ENCODE measurements at places on chromosomes 3 and 15.

GRCh38 chr3:10783360-10784351 is 32.4 kb upstream of the SLC6A11 start:
- no peaks in the 10 kb centered on the region for H3K36me3 ChIP-seq
- H3K4me3 ChIP-seq, result no peak overlapping the region
- H3K27ac ChIP-seq, result no peak overlapping the region
- H3K27me3 ChIP-seq, result no peaks in the 10 kb centered on the region
- H3K4me1 ChIP-seq, result no peaks in the 10 kb centered on the region
- no peak for DNase-seq

DNA sequence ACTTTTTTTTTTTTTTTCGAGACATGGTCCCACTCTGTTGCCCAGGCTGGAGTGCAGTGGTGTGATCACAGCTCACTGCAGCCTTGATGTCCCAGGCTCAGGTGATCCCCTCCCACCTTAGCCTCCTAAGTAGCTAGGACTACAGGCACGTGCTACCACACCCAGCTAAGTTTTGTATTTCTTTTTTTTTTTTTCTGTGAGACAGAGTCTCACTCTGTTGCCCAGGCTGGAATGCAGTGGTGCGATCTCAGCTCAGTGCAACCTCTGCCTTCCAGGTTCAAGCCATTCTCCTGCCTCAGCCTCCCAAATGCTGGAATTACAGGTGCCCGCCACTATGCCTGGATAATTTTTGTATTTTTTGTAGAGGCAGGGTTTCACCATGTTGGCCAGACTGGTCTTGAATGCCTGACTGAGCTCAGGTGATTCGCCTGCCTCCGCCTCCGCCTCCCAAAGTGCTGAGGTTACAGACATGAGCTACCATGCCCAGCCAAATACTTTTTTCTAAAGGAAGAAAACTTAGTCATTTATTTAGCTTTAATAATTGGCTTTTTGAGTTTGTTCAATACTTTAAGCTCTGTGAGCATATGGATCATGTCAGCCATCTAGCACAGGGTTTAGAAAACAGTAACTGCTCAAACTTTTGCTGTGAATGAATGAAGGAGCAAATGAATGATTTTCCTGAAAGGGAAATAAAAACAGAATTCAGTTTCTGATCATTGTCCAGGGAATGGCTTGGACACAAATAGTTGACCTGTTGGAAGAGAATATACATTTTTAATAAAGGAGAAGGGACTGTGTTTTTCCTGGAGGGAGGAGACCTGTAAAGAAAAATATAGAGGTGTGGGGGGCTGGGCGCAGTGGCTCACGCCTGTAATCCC is 26.0 kb downstream of the UBE2E1 start:
- H3K4me3 ChIP-seq, result no peak overlapping the region
- H3K27me3 ChIP-seq, result no peaks in the 10 kb centered on the region
- no peak overlapping the region for H3K27ac ChIP-seq
- H3K36me3 ChIP-seq, result no peaks in the 10 kb centered on the region
- peaks cover 18% of the 10 kb centered on the region for H3K4me1 ChIP-seq

- H3K36me3 ChIP-seq, result no peaks in the 10 kb centered on the region
- peaks cover 14% of the 10 kb centered on the region for H3K4me1 ChIP-seq
- H3K27me3 ChIP-seq, result peaks cover 18% of the 10 kb centered on the region
These were observed 1.7 kb downstream of the CLDN11 start for GRCh38 chr3:170420307-170420821.

- H3K27me3 ChIP-seq, result no peaks in the 10 kb centered on the region
- no peak overlapping the region for H3K4me3 ChIP-seq
- H3K4me1 ChIP-seq, result no peaks in the 10 kb centered on the region
These were observed 7.8 kb downstream of the SLC24A1 start for GRCh38 chr15:65629548-65629947.

- DNase-seq, result no peak
- H3K4me1 ChIP-seq, result no peaks in the 10 kb centered on the region
- no peaks in the 10 kb centered on the region for H3K36me3 ChIP-seq
- H3K4me3 ChIP-seq, result no peak overlapping the region
- H3K27ac ChIP-seq, result no peak overlapping the region
These were observed 50.3 kb upstream of the SELENOK start for GRCh38 chr3:53941950-53942349.

GRCh38 chr3:187709155-187709554 is 6.8 kb upstream of the RTP2 start:
- no peak for DNase-seq
- no peak overlapping the region for H3K27ac ChIP-seq
- H3K4me1 ChIP-seq, result no peaks in the 10 kb centered on the region
- H3K27me3 ChIP-seq, result no peaks in the 10 kb centered on the region
- no peak overlapping the region for H3K4me3 ChIP-seq
- H3K36me3 ChIP-seq, result no peaks in the 10 kb centered on the region

DNA sequence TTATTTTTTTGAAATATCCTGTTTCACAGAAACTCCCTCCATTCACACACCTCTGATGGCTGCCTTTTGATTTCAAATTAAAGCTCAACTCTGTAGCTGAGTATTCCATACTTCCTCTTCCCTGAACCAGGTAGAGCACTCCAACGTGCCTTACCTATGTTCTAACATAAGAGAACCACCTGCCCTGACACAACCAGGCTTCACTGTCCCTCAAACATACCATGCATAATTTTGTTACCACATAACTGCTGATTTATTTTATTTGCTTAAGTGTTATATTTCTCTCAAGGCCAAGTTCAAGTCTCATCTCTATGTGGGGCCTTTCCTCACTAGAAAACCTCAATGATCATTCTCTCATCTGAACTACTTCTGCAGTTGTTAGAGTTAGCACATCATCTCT is 209.7 kb downstream of the P3H2 start:
- H3K4me1 ChIP-seq, result no peaks in the 10 kb centered on the region
- no peaks in the 10 kb centered on the region for H3K36me3 ChIP-seq
- H3K4me3 ChIP-seq, result no peak overlapping the region
- no peak overlapping the region for H3K27ac ChIP-seq
- no peaks in the 10 kb centered on the region for H3K27me3 ChIP-seq

DNA sequence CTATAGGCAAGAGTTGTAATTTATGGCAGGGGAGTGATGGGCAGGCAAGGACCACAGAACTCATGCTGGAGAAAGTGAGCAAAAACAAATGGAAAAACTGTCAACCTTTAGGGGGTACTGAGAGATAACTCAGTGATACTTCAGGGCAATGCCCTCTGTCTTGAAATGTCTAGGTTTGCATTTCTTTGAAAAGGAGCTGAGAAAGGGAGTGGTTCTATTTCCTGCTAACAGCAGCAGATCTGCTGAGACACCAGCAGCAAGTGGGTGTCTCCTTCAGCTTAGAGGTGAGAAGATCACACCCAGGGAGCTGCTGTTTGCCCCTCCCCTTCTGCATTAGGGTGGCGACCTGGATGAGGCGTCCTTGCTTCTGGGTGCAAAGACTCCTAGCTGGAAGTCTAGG is 42.3 kb upstream of the XIRP1 start:
- no peak overlapping the region for H3K4me3 ChIP-seq
- no peak for DNase-seq
- peaks cover 15% of the 10 kb centered on the region for H3K27me3 ChIP-seq
- H3K36me3 ChIP-seq, result no peaks in the 10 kb centered on the region
- H3K4me1 ChIP-seq, result no peaks in the 10 kb centered on the region
- H3K27ac ChIP-seq, result no peak overlapping the region

- DNase-seq, result no peak
- H3K4me3 ChIP-seq, result no peak overlapping the region
- H3K27ac ChIP-seq, result no peak overlapping the region
These were observed 30.5 kb upstream of the RAB6B start for GRCh38 chr3:133925960-133926735.

- H3K4me3 ChIP-seq, result no peak overlapping the region
- DNase-seq, result no peak
- no peak overlapping the region for H3K27ac ChIP-seq
- H3K4me1 ChIP-seq, result no peaks in the 10 kb centered on the region
- no peaks in the 10 kb centered on the region for H3K27me3 ChIP-seq
- peaks cover 3% of the 10 kb centered on the region for H3K36me3 ChIP-seq
These were observed 43.3 kb downstream of the PLOD2 start for GRCh38 chr3:146117406-146118285.

- DNase-seq, result no peak
- H3K36me3 ChIP-seq, result no peaks in the 10 kb centered on the region
- H3K4me3 ChIP-seq, result no peak overlapping the region
- H3K27ac ChIP-seq, result no peak overlapping the region
- peaks cover 58% of the 10 kb centered on the region for H3K4me1 ChIP-seq
These were observed 11.7 kb upstream of the UTS2B start for GRCh38 chr3:191342006-191342405.

- no peak overlapping the region for H3K4me3 ChIP-seq
- H3K27ac ChIP-seq, result peak overlapping the region; percentile 12
- no peaks in the 10 kb centered on the region for H3K27me3 ChIP-seq
These were observed 37.5 kb downstream of the NBEAL2 start for GRCh38 chr3:47016934-47017435.

DNA sequence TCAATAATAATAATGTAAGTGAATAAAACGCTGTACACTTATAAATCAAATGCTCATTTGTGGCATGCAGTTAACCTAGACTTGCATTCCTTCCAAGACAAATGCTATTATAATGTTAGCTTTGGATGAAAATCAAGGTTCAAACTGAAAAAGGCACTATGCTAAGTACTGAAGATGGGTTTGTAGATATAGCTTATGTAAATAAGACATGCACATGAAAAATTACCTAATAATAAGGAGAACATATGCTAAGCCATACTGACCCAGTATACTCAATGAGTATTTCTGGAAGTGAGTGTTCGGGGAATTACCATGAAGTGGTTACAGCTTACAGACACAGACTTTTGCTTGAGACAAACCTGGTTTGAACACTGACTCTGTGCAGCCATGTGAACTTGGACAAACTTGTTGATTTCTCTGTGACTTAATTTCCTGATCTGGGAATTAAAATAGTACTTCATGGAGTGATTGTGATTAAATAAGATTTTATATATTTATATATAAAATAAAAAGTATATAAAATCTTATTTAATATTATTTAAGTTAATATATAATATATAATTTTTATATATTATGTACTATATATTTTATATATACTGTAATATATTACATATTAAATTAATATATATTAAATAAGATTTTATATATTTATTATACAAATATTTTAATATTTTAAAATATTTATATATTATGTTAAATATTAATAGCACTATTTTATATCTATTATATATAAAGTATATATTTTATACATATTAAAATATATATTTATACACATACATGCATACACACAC is 159.2 kb downstream of the ZPLD1 start:
- H3K36me3 ChIP-seq, result no peaks in the 10 kb centered on the region
- H3K27me3 ChIP-seq, result no peaks in the 10 kb centered on the region
- no peak overlapping the region for H3K4me3 ChIP-seq

DNA sequence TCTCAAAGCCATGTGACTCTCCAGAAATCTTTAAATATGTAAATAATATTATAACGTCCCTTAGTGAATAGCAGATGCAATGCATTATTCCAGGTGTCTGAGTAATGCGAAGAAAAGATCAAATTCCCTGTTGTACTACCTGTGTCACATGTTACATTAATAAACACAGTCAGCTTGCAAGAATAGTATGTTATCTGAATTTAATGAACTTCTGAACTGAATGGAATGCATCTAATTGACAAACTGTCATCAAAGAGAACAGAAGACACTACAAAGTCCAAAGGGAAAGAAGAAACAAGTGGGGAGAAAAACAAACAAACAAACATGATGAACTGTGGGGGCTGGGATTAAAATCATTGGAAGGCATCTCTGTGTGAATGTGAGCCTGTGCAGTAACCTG is 508.8 kb downstream of the LPP start:
- DNase-seq, result no peak
- H3K27ac ChIP-seq, result no peak overlapping the region
- H3K36me3 ChIP-seq, result no peaks in the 10 kb centered on the region
- no peaks in the 10 kb centered on the region for H3K4me1 ChIP-seq

DNA sequence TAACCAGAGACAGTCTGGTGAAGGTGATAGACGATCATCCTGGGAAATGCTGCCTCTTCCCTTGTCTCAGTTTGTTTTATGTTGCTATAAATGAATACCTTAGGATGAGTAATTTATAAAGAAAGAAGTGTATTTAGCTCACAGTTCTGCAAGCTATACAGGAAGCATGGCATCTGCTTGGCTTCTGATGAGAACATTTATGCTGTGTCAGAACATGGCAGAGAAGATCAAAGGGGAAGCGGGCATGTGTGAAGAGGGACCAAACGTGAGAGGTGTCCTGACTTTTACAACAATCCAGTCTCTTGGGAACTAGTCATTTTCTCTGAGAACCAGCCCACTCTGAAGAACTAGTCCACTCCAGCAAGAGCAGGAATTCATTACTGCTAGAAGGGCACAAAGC is 9.6 kb downstream of the CMC1 start:
- no peak overlapping the region for H3K27ac ChIP-seq
- H3K27me3 ChIP-seq, result no peaks in the 10 kb centered on the region
- H3K4me1 ChIP-seq, result peaks cover 7% of the 10 kb centered on the region
- H3K36me3 ChIP-seq, result no peaks in the 10 kb centered on the region
- H3K4me3 ChIP-seq, result no peak overlapping the region

DNA sequence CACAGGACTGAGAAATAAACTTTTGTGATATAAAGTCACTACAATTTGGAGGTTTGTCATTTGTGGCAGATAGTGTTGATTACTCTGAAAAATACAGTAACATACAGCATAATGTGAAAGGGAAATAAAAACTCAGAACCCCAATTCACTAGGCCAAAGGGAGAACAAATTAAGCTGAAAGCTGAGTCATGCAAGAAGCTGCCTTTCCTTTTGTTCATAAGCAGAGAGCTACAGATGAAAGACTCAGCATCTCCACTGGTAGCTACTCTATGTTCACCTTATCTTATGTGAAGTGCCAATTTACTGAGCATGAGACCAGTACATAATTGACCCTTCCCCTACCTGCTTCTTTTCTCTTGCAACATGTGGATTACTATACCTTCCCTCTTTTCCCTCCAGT is 19.3 kb upstream of the SLTM start:
- H3K36me3 ChIP-seq, result no peaks in the 10 kb centered on the region
- no peaks in the 10 kb centered on the region for H3K27me3 ChIP-seq
- DNase-seq, result no peak
- no peak overlapping the region for H3K27ac ChIP-seq
- no peak overlapping the region for H3K4me3 ChIP-seq

DNA sequence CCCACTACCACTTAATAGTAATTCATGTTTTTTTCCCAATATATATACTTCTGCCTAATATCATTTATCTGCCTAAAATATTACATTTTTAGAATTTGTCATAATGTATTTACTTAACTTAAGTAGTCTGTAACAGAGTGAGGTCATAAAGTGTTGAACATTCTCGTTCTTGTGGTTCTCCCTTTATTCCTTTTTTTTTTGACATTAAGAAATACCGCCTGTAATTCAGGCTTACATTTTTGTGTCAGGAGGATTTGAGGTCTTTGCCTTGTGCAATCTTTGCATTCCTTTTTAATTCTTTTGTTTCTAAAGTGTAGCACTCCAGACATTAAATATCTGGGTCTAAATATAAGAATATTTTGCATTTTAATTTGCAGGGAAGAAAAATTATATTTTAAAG is 315.4 kb downstream of the PTPRG start:
- DNase-seq, result no peak
- no peaks in the 10 kb centered on the region for H3K36me3 ChIP-seq
- no peaks in the 10 kb centered on the region for H3K27me3 ChIP-seq
- H3K27ac ChIP-seq, result no peak overlapping the region
- no peak overlapping the region for H3K4me3 ChIP-seq

DNA sequence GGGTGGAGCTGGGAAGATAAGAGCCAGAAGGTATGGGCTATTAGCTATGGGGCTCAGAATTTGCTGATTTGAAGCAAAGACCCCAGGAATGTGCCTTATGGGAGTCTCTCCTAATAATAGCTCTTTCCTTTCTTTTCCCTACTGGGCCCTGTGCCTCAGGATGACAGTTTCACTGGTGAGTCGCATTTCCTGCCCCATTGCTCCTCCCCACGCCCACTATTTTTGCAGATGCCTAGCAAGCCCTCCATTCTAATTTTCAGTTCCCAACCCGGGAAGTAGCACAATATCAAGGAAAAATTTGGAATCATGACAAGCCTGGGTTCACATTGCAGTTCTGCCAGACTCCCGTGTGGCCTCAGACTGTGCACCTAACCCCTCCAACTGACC is 583 bp downstream of the IL17RE start:
- peaks cover 4% of the 10 kb centered on the region for H3K36me3 ChIP-seq
- H3K27ac ChIP-seq, result peak overlapping the region; percentile 72
- H3K4me1 ChIP-seq, result peaks cover 10% of the 10 kb centered on the region
- peak overlapping the region; percentile 55 for H3K4me3 ChIP-seq

All from upper lobe of right lung (tissue), 1 donor.